ENCODE measurements at places on chromosomes 13 and 19. TPM values are rescaled to one million over a fixed set of nuclear protein-coding genes. Genes with fewer than 3 reads are reported as not detected.

ZSCAN18 gene
- total RNA-seq = 63.9 TPM

ZNF562 gene
- 68.8 TPM for total RNA-seq

ANKRD24 gene
- total RNA-seq = 18.0 TPM

ZNF429 gene
- 18.9 TPM for total RNA-seq

MBD3L4 gene
- not detected for total RNA-seq

UBAC2 gene
- total RNA-seq = 112 TPM

COX7A1 gene
- total RNA-seq = 0.52 TPM

LILRB2 gene
- not detected for total RNA-seq

RXFP2 gene
- total RNA-seq = not detected

KIR3DL2 gene
- not detected for total RNA-seq

DNA sequence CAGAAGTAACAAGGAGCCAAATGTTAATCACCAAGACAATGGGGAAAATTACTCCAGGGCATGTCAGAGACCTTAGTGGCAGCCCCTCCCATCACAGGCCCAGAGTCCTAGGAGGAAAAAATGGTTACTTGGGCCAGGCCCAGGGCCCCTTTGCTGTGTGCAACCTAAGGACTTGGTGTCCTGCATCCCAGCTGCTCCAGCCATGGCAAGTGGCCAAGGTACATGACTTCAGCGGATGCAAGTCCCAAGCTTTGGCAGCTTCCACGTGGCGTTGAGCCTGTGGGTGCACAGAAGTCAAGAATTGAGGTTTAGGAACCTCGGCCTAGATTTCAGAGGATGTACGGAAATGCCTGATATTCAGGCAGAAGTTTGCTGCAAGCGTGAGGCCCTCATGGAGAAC lies 46.7 kb downstream of the OR10H4 start:
- H3K27ac ChIP-seq = no peak overlapping the region
- no peaks in the 10 kb centered on the region for H3K36me3 ChIP-seq
- DNase-seq = no peak

- H3K27me3 ChIP-seq = peaks cover 20% of the 10 kb centered on the region
- peak overlapping the region; percentile 53 for H3K4me3 ChIP-seq
- peaks cover 18% of the 10 kb centered on the region for H3K4me1 ChIP-seq
- H3K27ac ChIP-seq = 0 out of 2 replicates have a peak overlapping the region, but pooled peaks have one; percentile 55
- DNase-seq = peak; percentile 90
Observed at GRCh38 chr19:55585658-55586339, 5.2 kb upstream of the ZNF579 start.

- DNase-seq = no peak
- H3K27ac ChIP-seq = no peak overlapping the region
- H3K27me3 ChIP-seq = no peaks in the 10 kb centered on the region
Observed at GRCh38 chr19:30551271-30551670, 179.1 kb downstream of the ZNF536 start.

DNA sequence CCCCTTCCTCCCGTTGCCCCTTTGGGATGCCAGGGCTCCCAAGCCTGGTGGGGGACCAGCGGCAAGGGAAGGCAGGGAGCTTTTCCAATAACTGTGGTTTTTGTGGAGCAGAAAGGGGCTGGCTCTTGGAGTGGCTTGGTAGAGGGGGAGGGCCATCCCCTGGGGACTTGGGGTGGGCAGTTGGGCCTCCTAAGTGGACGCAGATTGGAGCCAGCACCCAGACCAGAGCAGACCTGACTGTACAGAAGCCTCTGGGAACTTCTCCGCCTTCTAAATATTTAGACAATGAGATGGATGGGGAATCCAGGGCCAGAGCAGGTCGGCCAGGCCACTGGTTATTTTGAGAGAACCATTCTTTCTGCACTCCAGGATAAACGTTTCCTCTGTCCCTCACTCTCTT lies 4.2 kb downstream of the PTGIR start:
- H3K4me1 ChIP-seq = no peaks in the 10 kb centered on the region
- H3K27me3 ChIP-seq = no peaks in the 10 kb centered on the region
- H3K27ac ChIP-seq = no peak overlapping the region

- DNase-seq = no peak
- no peak overlapping the region for H3K4me3 ChIP-seq
- no peak overlapping the region for H3K27ac ChIP-seq
- no peaks in the 10 kb centered on the region for H3K27me3 ChIP-seq
- no peaks in the 10 kb centered on the region for H3K36me3 ChIP-seq
- H3K4me1 ChIP-seq = no peaks in the 10 kb centered on the region
Observed at GRCh38 chr19:14950421-14950820, 9.1 kb downstream of the OR7C2 start.

- no peaks in the 10 kb centered on the region for H3K36me3 ChIP-seq
- H3K27ac ChIP-seq = no peak overlapping the region
- no peaks in the 10 kb centered on the region for H3K27me3 ChIP-seq
- no peak overlapping the region for H3K4me3 ChIP-seq
- H3K4me1 ChIP-seq = no peaks in the 10 kb centered on the region
Observed at GRCh38 chr13:72074663-72075062, 207.7 kb upstream of the DACH1 start.

GRCh38 chr19:19602136-19602712 lies 16.3 kb downstream of the PBX4 start:
- H3K4me3 ChIP-seq = no peak overlapping the region
- H3K36me3 ChIP-seq = no peaks in the 10 kb centered on the region
- H3K27ac ChIP-seq = peak overlapping the region; percentile 57
- peaks cover 16% of the 10 kb centered on the region for H3K4me1 ChIP-seq

GRCh38 chr13:101433895-101434294 lies 17.6 kb upstream of the NALCN start:
- no peaks in the 10 kb centered on the region for H3K4me1 ChIP-seq
- no peaks in the 10 kb centered on the region for H3K27me3 ChIP-seq
- no peak overlapping the region for H3K27ac ChIP-seq
- no peaks in the 10 kb centered on the region for H3K36me3 ChIP-seq
- no peak for DNase-seq

- H3K27ac ChIP-seq = no peak overlapping the region
- H3K36me3 ChIP-seq = no peaks in the 10 kb centered on the region
- H3K27me3 ChIP-seq = peaks cover 19% of the 10 kb centered on the region
- peaks cover 26% of the 10 kb centered on the region for H3K4me1 ChIP-seq
- peak overlapping the region; percentile 79 for H3K4me3 ChIP-seq
- DNase-seq = peak; percentile 100
Observed at GRCh38 chr19:55086730-55087541, 11.3 kb downstream of the EPS8L1 start.

DNA sequence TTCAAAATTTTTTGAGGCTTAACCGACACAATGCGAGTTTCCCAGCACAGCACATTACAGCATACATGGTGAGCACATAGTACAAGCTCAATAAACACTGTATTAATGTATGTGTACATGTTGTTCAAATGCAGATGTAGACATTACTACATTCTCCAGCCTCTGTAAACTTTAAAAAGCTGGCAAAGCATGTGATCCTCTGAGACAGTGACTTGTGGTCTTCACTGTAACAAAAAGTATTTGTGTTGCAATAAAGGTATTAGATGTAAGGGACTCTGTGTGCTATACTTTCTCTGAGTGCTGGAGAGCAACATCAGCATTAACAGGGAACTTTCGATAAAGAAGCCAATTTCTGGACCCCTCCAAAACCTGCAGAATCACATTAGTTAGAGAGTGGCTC lies 46.4 kb upstream of the ZNF254 start:
- H3K36me3 ChIP-seq = peaks cover 36% of the 10 kb centered on the region
- no peak overlapping the region for H3K4me3 ChIP-seq
- no peak overlapping the region for H3K27ac ChIP-seq
- peaks cover 15% of the 10 kb centered on the region for H3K4me1 ChIP-seq
- DNase-seq = no peak

DNA sequence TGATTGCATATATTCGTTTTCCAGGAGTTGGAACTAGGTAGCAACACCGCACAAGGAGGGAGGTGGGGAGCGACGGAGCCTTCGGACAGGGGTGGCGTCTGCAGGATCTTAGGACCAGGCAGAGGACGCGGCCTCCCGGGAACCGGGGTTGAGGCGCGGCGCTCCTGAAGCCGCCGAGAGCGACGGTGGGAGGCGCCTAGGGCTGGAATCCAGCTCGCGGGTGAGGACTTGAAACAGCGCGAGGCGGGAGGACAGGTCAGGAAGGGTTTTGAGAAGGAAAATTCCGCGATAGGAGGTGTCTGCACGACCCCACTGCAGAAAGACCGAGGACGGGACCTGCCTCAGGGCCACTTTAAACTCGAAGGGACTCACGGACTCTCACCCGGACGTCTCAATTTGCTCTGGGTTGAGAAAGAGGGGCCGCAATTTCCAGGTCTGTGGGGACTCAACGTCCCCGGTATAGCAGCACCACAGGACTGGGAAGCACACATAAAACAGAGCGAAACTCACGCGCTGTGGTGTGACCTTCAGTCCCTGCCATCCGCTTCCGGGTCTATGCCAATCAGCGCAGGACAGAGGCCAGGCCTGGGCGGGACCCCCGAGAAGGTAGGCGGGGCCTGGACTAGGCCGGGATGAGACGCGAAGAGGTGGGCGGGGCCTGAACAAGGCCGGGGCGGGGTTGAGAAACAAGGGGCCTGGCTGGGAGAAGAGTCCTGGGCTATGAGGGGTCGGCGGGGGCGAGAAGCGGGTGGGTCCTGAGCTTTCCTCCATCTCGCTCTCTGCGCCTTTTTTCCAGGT lies at the start of gene ZNF320:
TSS of gene ZNF320 (minus strand) at position 498 of the 798 bp plus-strand sequence. CDS start 7,380 bp downstream, outside the sequence.
- H3K27me3 ChIP-seq = no peaks in the 10 kb centered on the region
- H3K4me3 ChIP-seq = peak within 1 kb of the TSS; percentile 97
- DNase-seq = peak; percentile 99

GRCh38 chr13:27425918-27426630 lies 1.7 kb downstream of the GTF3A start:
- H3K4me1 ChIP-seq = peaks cover 22% of the 10 kb centered on the region

DNA sequence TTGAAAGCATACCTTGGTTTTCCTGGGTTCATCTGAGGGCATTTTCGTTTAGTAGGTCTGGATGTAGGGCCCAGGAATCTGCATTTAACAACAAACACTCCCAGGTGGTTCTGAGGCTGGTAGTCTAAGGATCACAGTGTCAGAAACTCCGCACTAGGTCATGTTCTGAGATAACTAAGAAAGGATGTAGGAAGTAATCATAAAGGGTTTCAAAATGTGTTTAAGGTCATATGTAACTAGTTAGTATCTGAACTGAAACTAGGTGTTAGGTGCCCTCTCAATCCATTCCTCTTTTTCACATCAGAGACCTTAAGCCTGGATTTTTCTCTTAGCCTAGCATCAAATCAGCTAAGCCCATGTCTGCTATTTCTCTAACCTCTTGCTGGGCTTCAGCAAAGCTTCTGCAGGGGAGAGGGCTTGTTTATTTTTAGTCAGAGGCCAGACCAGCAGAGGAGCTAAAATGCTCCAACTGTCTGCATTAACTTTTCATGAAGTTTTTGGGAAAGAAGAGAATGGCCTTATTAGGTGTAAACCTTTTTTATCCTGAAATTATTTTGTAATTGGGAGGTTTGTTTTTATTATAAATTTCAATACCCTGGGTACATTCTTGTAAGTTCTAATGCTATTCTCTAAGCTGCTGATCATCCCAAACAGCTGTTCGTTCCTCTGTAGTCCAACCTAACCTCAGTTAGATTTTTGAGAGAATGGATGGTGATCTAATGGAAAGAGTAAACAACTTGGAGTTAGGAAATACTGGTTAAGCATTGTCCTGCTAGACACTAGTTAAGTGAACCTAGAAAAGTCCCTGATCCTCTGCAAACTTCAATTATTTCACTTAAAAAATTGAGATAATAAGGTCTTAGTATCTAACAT lies 262.8 kb upstream of the RFC3 start:
- H3K27ac ChIP-seq = no peak overlapping the region
- peak; percentile 15 for DNase-seq
- no peak overlapping the region for H3K4me3 ChIP-seq
- no peaks in the 10 kb centered on the region for H3K27me3 ChIP-seq
- no peaks in the 10 kb centered on the region for H3K36me3 ChIP-seq

DNA sequence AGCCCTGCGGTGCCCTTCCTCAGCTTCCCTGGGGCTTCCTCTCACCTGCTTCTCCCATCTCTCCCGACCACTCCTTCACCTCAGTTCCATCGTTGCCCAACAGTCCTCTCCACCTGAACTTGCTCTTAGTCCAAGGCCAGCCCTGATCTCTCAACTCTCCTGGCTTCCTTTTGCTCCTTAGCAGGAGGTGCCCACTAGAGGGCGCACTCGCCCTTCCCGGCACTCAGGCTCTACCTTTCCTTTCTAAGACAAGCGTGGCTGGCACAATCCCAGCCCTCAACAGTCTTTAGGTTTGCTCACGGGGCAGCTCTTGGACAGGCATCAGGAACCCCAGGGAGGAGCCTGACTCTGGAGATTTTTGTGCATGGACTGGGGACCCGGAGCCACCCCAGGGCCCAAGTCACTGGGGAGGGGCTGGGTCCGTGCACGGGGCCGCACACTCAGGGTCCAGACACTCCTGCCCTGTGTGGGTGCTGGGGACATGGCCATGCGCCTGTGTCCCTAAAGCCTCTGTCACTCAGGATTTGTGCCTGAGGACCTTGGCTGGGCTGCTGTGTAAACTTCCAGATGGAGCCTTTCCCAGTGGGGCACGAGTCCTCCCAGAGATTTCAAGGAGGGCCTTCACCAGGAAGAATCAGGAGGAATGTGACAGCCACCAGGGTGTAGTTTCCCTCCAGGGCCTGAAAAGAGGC lies 12.1 kb upstream of the CEACAM8 start:
- H3K36me3 ChIP-seq = no peaks in the 10 kb centered on the region
- no peak overlapping the region for H3K27ac ChIP-seq
- no peaks in the 10 kb centered on the region for H3K27me3 ChIP-seq
- no peak overlapping the region for H3K4me3 ChIP-seq
- no peaks in the 10 kb centered on the region for H3K4me1 ChIP-seq
- peak; percentile 92 for DNase-seq

GRCh38 chr13:80555796-80556678 lies 215.1 kb upstream of the SPRY2 start:
- H3K36me3 ChIP-seq = no peaks in the 10 kb centered on the region
- H3K27ac ChIP-seq = no peak overlapping the region
- no peaks in the 10 kb centered on the region for H3K27me3 ChIP-seq
- DNase-seq = no peak
- H3K4me3 ChIP-seq = no peak overlapping the region

- H3K36me3 ChIP-seq = peaks cover 6% of the 10 kb centered on the region
- peak overlapping the region; percentile 56 for H3K4me3 ChIP-seq
- no peak overlapping the region for H3K27ac ChIP-seq
- H3K27me3 ChIP-seq = no peaks in the 10 kb centered on the region
Observed at GRCh38 chr19:55284405-55285058, 735 bp downstream of the BRSK1 start.

DNA sequence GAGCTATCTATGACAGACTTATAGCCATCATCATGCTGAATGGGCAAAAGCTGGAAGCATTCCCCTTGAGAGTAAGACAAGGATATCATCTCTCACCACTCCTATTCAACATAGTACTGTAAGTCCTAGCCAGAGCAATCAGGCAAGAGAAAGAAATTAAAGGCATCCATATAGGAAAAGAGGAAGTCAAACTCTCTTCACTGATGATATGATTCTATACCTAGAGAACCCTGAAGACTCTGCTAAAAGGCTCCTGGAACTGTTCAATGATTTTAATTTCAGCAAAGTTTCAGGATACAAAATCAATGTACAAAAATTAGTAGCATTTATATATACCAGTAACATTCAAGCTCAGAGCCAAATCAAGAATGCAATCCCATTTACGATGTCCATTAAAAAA lies 21.7 kb upstream of the C1QTNF9B start:
- H3K4me1 ChIP-seq = peaks cover 12% of the 10 kb centered on the region
- H3K27me3 ChIP-seq = no peaks in the 10 kb centered on the region
- no peak overlapping the region for H3K4me3 ChIP-seq
- no peak for DNase-seq
- H3K36me3 ChIP-seq = no peaks in the 10 kb centered on the region
- no peak overlapping the region for H3K27ac ChIP-seq

GRCh38 chr13:40406405-40407120 lies 259.9 kb downstream of the FOXO1 start:
- peaks cover 10% of the 10 kb centered on the region for H3K4me1 ChIP-seq
- no peak for DNase-seq
- no peaks in the 10 kb centered on the region for H3K27me3 ChIP-seq

GRCh38 chr13:20461481-20461859 lies 64.2 kb downstream of the CRYL1 start:
- H3K27ac ChIP-seq = no peak overlapping the region
- no peaks in the 10 kb centered on the region for H3K27me3 ChIP-seq
- peaks cover 8% of the 10 kb centered on the region for H3K4me1 ChIP-seq
